ENCODE measurements at places on chromosomes 11 and 22.
A peak's percentile ranks its signal among the peaks of the same experiment; 100 is the strongest.

DNA sequence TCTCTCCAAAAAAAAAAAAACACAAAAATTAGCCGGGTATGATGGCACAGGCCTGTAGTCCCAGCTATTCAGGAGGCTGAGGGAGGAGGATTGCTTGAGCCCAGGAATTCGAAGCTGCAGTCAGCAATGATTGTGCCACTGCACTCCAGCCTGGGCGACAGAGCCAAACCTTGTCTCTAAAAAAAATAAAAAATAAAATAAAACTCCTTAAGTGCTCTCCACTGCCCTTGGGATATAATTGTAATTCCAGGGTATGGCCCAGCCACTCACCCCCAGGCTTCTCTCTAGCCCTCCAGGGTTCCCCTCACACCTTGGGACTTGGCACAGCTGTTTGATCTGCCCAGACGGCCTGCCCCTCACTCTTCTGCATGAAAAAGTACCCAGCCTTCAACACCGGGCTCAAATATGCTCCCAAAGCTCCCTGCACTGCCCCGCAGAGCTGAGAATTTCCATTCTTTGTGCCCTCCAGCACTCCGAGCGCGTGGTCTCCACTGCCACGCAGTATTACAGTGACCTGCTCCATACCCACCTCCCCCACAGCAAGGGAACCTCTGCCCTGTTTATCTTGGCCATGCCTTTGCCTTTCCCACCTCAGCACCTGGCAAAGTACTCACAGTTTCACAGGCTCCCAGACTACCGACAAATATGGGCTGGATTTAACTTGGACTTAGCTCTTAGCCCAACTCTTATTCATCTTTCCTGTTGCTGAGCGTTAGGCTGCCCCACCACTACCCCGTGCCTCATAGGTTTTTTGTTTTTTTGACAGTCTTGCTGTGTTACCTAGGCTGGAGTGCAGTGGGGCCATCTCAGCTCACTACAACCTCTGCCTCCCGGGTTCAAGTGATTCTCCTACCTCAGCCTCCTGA lies 7.6 kb upstream of the FTH1 start:
- DNase-seq: no peak

DNA sequence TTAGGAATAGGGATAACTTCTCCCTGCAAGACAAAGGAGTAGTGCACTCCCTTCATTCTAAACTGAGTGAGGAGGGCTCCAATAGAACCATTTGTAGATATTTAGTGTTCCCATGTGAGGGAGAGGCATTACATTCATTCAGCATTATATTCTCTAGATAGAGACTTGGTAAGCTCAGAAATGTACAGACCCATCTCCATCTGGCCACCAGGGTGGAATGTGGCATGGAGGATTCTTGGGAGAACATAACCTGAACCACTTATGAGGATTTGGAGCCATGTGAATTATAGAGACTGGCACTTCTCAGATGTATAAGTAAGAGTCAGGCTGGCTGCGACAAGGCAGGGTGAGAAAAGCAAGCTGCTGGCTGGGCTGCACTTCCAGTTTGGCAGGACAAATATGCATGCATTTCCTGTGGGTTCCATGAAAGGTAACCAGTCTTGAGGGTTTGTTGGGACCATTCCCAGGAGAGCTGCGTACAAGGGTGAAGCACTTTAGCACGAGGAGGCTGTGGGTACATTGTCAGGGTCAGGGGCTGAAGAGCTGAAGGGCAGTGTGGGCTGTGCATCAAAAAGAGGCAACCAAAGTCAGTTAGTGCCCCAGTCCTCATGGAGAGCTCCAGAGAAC lies 9.2 kb downstream of the RRP8 start:
- DNase-seq: no peak

DNA sequence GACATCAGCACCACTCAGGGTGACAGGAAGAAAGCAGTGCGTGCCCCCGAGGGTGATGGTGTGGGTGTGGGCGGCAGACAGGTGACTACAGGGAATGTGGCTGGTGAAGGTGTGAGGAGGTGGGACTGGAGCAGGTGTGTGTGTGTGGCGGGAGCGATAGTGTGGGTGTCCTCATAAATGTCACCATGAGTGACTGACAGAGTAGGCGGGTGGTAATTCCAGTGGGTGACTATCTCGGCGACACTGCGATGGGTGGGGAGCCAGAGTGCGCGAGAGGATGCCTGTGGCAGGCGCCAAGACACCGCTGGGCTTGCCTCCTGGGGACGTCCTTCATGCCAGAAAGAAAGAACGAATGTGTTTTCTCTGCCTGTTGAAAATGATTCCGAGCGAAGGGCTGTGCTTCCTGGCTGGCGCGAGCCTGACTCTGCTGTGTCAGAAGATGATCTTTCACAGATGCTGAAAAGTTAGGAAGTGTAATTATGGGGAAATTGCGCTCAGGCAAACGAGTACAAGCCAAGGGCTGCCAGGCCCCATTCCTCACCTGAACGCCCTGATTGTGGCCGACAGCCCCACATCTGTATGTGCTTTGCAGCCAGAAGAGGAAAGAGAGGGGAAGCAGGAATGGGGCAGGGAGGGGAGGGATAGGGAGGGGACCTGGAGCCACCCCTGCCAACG lies 98.8 kb upstream of the CD82 start:
- no peak for DNase-seq

GRCh38 chr22:41198027-41198580 lies 7.0 kb upstream of the L3MBTL2 start:
- DNase-seq: peak; percentile 45

GRCh38 chr11:130452176-130452575 lies 3.7 kb downstream of the ADAMTS15 start:
- no peak for DNase-seq

GRCh38 chr11:44940404-44940803 lies 10.3 kb downstream of the TP53I11 start:
- no peak for DNase-seq

GRCh38 chr11:17132654-17133053 lies 55.2 kb upstream of the RPS13 start:
- no peak for DNase-seq

GRCh38 chr11:37710031-37710430 lies 1112.0 kb upstream of the RAG2 start:
- DNase-seq: no peak

DNA sequence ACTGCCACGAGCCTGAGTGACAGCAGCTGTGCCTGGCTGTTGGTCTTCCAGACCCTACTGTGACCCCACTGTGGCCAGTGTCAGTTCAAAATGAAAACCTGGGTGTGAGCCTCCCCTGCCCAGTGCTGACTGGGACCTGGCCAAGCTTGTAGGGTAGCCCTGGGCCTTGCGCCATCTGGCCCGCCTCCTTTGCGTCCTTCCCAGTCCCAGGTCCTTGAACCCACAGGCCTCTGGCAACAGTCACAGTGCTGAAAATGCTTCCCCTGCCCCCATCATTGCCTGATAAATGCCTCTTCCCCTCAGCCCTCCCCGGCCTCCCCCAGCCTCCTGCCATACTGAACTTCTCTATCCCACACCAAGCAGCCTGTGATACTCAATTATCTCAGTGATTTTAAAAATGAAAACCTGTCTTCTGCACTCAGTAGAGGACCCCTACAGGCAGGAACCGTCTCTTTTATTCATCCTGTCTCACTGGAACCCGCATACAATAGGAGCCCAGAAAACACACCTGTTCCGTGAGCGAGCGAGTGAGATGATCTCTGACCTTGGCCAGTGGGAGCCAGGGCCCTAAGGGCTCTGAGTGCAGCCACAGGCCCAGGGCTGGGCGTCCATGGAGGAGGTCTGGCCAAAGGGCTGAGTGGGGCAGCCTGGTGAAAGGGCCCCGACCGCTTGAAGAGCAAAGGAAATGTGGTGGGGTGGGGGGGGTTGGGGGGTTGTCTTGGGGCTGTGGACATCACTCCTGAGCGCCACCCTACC lies 49.7 kb upstream of the TTLL12 start:
- peak; percentile 89 for DNase-seq

- DNase-seq: no peak
Observed at GRCh38 chr11:58905011-58905720, 34.1 kb upstream of the GLYATL1 start.

DNA sequence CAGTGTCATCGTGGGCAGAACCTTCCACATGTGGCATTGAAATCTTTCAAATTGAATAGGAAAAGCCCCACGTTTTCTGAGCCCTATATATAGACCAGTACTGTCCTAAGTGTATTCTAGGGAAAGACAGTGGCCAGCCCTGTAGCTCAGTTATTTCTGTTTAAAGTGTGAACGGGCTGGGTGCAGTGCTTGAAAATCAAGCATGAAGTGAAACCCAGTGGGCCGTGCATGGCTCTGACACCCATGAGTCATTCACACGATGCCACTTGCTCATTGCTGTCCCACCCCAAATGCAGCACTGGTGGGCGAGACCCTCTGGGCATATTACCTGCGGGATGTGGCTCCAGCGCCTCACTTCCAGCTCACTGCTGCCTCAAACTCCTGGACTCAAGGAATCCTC lies 29.8 kb upstream of the CCDC188 start:
- DNase-seq: no peak

DNA sequence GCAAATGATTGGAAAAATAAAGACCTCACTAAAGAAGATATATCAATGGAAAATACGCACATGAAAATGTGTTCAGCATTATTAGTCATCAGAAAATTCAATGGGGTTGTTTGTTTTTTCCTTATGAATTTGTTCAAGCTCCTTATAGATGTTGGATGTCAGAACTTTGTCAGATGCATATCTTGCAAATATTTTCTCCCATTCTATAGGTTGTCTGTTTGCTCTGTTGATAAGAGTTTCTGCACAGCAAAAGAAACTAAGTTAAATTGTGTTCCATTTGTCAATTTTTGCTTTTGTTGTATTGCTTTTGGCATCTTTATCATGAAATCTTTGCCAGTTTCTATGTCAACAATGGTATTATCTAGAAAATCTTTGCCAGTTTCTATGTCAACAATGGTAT lies 633.9 kb upstream of the CHORDC1 start:
- no peak for DNase-seq

GRCh38 chr11:76542436-76542835 lies 97.6 kb downstream of the EMSY start:
- DNase-seq: no peak

- DNase-seq: peak; percentile 61
Observed at GRCh38 chr11:33362051-33362910, 105.1 kb downstream of the HIPK3 start.

GRCh38 chr11:37505406-37505805 lies 907.4 kb upstream of the RAG2 start:
- no peak for DNase-seq

GRCh38 chr11:4682623-4683419 lies 14.8 kb downstream of the OR51E2 start:
- no peak for DNase-seq

- DNase-seq: no peak
Observed at GRCh38 chr11:57937431-57937830, 86.2 kb upstream of the OR9Q1 start.

DNA sequence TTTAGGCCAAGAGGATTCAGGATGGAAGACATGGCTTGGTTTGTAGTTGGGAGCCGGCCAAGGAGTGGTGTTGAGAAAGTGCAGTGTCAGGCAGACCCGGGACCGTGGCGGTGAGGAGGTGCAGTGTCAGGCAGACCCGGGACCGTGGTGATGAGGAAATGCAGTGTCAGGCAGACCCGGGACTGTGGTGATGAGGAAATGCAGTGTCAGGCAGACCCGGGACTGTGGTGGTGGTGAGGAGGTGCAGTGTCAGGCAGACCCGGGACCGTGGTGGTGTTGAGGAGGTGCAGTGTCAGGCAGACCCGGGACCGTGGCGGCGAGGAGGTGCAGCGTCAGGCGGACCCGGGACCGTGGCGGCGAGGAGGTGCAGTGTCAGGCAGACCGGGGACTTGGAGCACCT lies 59.7 kb downstream of the LRP5 start:
- no peak for DNase-seq
